ENCODE measurements at places on chromosomes 13 and 19.

GRCh38 chr13:97749174-97749573 is 204.3 kb upstream of the IPO5 start:
- DNase-seq, result no peak

DNA sequence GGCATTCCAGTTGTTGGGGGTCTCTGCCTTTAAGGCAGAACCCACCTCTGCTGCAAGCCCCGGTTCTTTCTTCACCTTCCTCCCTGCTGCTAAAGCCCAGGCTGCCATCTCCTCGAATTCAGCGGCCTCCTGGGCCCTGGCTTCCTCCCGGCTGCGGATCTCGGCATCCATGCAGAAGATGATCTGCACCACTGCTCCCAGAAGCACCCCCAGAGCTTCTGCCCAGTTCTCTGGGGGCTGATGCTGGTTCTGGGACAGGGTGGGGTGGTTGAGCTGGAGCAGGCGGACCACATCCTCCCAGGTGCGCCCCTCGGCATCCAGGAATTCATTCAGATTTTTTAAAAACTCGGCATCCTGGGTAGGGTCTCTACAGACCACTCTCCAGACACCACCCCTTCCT is 987 bp downstream of the PNMA8A start:
- no peak for DNase-seq

- DNase-seq, result no peak
These were observed 28.7 kb downstream of the ANKRD10 start for GRCh38 chr13:110885966-110886869.

DNA sequence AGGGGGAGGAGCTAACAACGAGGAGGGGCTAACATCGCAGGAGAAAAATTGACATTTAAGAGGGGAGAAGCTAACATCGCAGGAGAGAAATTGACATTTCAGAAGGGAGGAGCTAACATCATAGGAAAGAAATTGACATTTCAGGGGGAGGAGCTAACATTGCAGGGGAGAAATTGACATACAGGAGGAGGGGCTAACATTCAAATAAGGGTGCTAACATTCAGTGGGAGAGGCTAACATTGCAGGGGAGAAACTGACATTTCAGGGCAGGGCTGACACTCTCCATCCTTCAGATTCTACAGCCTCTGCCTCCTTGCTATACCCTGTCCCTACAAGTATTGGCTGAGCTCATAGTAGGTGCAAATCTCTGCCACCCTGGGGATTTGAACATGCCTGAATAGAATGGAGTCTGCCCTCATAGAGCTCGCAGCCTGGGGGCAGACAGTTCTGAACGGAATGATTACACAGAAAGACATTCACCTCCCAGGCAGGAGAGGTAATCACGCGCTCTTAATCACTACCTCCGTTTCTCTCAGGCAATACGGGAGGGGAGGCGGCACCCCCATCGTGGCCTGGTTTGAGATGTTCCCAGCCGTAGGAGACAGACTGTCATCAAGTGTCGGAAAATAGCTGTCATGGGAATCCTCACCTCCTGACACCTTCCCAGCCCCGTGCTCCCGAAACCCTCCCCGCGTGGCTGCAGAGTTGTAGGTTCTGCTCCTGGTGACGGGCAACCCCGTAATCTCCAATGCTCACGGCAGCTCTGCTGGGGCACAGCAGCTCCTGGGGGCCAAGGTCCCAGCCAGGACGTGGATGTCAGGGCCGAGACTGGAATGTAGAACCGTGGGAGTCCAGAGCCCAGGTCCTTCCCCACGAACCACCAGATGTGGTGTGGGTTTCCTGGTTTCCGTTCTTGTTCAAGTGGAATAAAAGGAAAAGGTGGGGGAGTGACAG is 9.5 kb downstream of the GPR32 start:
- no peak for DNase-seq

GRCh38 chr13:94305934-94306333 is 173.5 kb downstream of the DCT start:
- no peak for DNase-seq

Measured in stimulated activated CD4-positive, alpha-beta T cell treated with anti-CD3 and anti-CD28 coated beads, Interleukin-15, amount 100 ng/mL, for 1 hour (primary cell).